ENCODE measurements at places on chromosomes 3 and 15. TPM values are rescaled to one million over a fixed set of nuclear protein-coding genes. Genes with fewer than 3 reads are reported as not detected.

Gene PTPN9
- total RNA-seq = 20.9 TPM

Gene DHFR2
- 9.7 TPM for total RNA-seq

Gene CPNE9
- not detected for total RNA-seq

Gene SMAD6
- total RNA-seq = 0.24 TPM

Gene NFKBIZ
- total RNA-seq = 65.9 TPM

Gene CYP8B1
- total RNA-seq = not detected

Gene INKA1
- 1.0 TPM for total RNA-seq

Gene CSTA
- not detected for total RNA-seq

Gene PTH1R
- total RNA-seq = not detected

Gene CD276
- total RNA-seq = 3.7 TPM

DNA sequence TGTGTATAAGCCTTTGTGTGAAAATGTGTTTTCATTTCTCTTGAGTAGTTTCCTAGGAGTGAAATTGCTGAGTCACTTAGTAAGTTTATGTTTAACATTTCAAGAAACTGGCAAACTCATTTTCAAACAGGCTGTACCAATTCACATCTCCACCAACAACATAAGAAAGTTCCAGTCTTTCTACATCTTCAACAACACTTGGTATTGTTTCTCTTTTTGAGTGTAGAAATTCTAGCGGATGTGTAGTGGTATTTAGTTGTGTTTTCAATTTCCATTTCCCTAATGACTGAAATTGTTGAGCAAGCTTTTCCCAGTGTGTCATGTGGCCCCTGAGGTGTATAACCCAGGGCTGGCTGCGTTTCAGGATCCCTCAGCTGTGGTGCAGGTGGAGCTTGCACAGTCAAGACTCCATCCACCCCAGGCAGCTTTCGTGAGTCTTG, 258.5 kb downstream of the PDCD6IP start:
- H3K36me3 ChIP-seq = no peaks in the 10 kb centered on the region
- peak; percentile 69 for DNase-seq
- H3K4me1 ChIP-seq = peaks cover 9% of the 10 kb centered on the region
- H3K4me3 ChIP-seq = no peak overlapping the region
- no peak overlapping the region for H3K27ac ChIP-seq
- peaks cover 8% of the 10 kb centered on the region for H3K27me3 ChIP-seq

DNA sequence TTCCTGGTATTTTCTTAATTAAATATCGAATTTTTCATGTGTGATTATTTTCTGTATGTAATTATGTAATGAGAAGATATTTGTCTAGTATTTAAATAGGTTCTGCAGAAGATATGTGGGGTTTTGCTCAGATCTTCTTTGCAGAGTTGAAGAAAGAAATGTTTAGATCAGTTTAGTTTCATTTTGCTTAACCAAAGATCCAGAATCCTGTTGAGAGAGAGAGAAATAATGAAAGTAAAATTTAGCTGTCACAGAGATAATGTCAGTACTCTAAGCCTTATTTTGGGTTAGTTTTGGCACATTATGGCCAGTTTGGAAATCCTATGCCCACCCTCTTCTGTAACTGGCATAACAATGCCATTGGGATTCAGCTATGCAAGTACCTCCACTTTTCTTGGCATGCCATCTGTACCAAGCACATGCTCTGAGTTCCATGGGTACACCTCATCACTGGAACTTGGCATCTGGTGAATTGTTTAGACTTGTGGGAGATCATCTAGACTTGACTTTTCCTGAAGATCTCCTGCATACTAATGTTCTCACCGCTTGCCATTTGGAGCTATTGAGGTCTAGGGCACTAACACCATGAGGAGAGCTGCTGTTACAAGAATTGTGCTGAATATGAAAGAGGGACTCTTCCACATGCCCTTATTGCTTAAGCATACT, 30.9 kb downstream of the PLSCR1 start:
- H3K4me1 ChIP-seq = peaks cover 11% of the 10 kb centered on the region
- H3K27ac ChIP-seq = no peak overlapping the region

GRCh38 chr3:36192901-36193300, 187.4 kb upstream of the STAC start:
- no peak overlapping the region for H3K4me3 ChIP-seq
- no peaks in the 10 kb centered on the region for H3K27me3 ChIP-seq
- no peak overlapping the region for H3K27ac ChIP-seq

DNA sequence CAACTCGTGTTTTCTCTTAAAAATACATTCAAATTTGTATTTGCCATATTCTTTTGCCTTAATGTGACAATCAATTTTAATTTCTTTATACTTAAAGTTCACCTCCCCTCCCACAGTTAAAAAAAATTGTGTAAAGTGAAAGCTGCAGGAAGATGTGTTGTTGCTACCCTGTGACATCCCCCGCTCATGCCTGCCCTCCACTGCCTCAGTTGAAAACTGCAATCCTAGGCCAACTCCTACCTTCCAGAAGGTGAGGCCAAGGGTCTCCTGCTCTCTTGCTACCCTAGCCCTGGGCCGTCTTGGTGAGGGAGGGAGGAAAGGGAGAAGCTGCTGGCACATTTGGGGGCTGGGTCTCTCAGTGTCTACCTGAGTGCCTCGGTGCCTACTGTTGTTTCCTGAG, 57.0 kb upstream of the CMTM7 start:
- no peak overlapping the region for H3K4me3 ChIP-seq
- peak; percentile 80 for DNase-seq
- no peak overlapping the region for H3K27ac ChIP-seq
- H3K4me1 ChIP-seq = peaks cover 48% of the 10 kb centered on the region
- peaks cover 1% of the 10 kb centered on the region for H3K36me3 ChIP-seq

GRCh38 chr3:141271279-141272030, 39.8 kb downstream of the PXYLP1 start:
- peaks cover 43% of the 10 kb centered on the region for H3K4me1 ChIP-seq
- DNase-seq = no peak
- no peak overlapping the region for H3K4me3 ChIP-seq
- no peaks in the 10 kb centered on the region for H3K27me3 ChIP-seq
- peaks cover 3% of the 10 kb centered on the region for H3K36me3 ChIP-seq

- H3K27ac ChIP-seq = peak overlapping the region; percentile 46
- H3K4me1 ChIP-seq = peaks cover 46% of the 10 kb centered on the region
- H3K36me3 ChIP-seq = no peaks in the 10 kb centered on the region
- H3K27me3 ChIP-seq = no peaks in the 10 kb centered on the region
- DNase-seq = no peak
- H3K4me3 ChIP-seq = no peak overlapping the region
These were observed 50.0 kb upstream of the RASGRP1 start for GRCh38 chr15:38614621-38615020.

DNA sequence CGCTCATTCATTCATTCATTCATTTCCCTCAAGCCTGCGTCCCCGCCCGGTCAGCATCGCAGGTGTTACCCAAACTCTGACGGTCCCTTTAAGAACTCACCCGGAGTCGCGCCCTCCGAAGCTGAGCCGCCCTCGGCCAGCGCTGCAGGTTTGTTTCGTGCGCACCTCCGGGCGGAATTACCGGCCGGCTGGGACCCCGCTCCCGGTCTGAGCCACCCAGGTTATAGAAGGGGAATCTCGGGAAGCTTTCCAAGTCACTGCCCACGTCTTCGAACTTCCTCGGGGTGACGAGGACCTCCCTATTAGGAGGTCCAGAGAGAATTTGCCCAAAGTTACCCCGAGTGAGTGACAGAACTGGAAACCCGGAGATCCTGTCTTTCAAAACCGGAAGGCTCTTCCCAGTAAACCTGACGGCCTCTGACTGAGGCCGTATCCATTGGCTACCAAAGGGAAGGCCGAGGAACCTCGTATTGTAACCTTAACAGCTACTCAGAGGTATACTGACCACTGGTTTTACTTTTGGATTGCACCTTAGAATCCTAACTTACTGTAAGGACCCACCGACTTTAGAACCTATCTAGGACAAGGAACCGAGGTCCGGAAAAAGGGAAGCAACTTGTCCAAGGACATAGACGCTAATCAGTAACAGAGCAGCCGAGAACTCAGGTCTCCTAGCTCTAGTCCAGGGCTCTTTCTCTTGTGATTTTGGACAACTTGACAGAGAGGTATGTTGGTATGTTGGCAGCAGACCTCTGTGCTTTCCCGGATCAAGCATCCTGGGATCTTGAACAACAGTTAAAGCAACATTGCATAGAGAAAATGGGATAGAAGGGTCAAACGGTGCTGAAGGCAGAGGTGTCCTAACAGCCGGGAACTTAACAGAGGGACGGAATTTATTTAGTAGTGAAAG, 788 bp upstream of the DLG1 start:
- peaks cover 12% of the 10 kb centered on the region for H3K36me3 ChIP-seq
- H3K4me3 ChIP-seq = peak overlapping the region; percentile 97

- no peaks in the 10 kb centered on the region for H3K4me1 ChIP-seq
- DNase-seq = no peak
- peaks cover 4% of the 10 kb centered on the region for H3K27me3 ChIP-seq
- no peaks in the 10 kb centered on the region for H3K36me3 ChIP-seq
These were observed 19.7 kb upstream of the CGNL1 start for GRCh38 chr15:57356636-57357035.

- no peaks in the 10 kb centered on the region for H3K36me3 ChIP-seq
- H3K4me3 ChIP-seq = no peak overlapping the region
- peaks cover under 1% of the 10 kb centered on the region for H3K27me3 ChIP-seq
- DNase-seq = peak; percentile 55
- H3K4me1 ChIP-seq = no peaks in the 10 kb centered on the region
These were observed 67.6 kb upstream of the HACD2 start for GRCh38 chr3:123652342-123652984.

DNA sequence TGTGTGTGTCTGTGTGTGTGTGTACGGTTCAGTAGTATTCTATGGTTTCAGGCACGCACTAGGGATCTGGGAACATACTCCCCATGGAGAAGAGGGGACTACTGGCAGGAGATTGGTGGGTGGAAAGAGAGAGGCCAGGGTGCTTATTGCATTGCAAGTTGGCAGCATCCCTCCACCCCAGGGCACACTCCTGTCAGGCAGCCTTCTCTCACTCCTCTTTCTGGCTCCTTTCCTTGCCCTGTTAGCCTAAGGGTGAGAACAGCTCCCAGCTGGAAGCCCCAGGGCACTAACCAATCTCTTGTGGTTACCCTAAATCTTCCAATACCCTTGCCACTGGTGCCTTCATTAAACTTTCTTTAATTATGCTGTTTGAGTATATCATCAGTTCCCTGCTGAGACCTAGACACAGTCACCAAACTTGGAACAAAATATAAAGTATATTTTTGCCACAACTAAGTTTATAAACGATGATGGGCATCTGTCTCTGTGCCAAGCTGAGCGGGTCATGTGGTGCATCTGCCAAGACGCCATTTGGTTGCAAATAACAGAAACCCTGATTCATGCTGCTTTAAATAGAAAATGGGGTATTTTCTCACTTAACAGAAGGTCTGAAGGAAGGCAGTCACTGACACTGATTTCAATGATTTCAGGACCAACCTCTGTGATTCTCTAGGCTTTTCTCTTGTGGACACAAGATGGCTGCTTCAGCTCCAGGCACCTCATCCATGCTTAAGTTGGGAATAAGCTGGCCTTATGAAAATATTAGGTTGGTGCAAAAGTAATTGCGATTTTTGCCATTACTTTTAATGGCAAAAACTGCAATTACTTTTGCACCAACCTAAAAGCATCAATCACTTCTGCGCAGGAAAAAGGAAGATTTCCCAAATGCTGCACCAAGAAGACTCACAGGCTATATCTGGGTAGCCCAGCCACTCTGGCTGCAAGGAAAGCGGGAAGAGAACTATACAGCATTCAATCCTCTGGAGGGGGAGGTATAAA, 476.9 kb upstream of the PROK2 start:
- H3K36me3 ChIP-seq = peaks cover 4% of the 10 kb centered on the region
- H3K4me1 ChIP-seq = peaks cover 43% of the 10 kb centered on the region
- peaks cover 12% of the 10 kb centered on the region for H3K27me3 ChIP-seq
- H3K4me3 ChIP-seq = no peak overlapping the region
- DNase-seq = no peak
- no peak overlapping the region for H3K27ac ChIP-seq

GRCh38 chr15:49023354-49023753, 22.9 kb downstream of the SECISBP2L start:
- no peak overlapping the region for H3K27ac ChIP-seq
- DNase-seq = no peak
- H3K4me3 ChIP-seq = no peak overlapping the region
- H3K4me1 ChIP-seq = peaks cover 15% of the 10 kb centered on the region
- peaks cover 35% of the 10 kb centered on the region for H3K36me3 ChIP-seq
- H3K27me3 ChIP-seq = no peaks in the 10 kb centered on the region

DNA sequence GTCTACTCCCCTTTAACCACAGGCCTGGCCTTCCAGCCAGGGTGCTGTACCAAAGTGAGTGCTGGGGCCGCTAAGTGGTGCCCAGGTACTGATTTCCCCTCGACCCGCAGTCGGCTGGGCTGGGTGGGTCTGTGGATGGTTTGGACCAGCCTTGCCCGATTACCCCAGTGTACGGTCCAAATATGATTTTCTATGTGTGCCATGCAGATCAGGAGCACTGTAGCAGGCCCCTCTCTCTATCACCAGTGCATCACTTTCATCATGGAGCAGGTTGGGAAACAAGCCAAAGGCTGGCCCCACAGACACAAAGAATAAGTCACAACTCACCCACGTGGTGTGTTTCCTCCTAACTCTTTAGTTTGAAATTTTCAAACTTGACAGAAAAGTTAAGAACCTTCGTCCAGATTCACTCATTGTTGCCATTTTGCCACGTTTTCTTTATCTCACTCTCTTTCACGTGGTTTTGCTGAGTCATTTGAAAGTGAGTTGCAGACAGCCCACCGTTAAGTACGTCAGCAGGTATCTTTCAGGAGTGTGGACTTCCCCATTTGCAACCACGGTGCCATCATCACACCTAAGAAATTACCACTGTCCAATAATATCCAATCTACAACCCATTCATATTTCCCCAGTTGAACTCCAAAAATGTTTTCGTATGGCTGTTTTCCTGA, 37.0 kb downstream of the ZNF710 start:
- H3K36me3 ChIP-seq = no peaks in the 10 kb centered on the region
- peak overlapping the region; percentile 96 for H3K27ac ChIP-seq
- peak; percentile 82 for DNase-seq
- H3K27me3 ChIP-seq = no peaks in the 10 kb centered on the region
